SW 1271 (cell line): ENCODE measurements at places on chromosomes 2 and 18.

GRCh38 chr2:241576293-241576654 lies 17.7 kb downstream of the BOK start:
- DNase-seq = no peak

GRCh38 chr2:198136142-198136541 lies 331.7 kb downstream of the PLCL1 start:
- no peak for DNase-seq

GRCh38 chr2:27720004-27720551 lies 51.4 kb upstream of the MRPL33 start:
- DNase-seq = peak; percentile 75

- no peak for DNase-seq
Observed at GRCh38 chr2:33094303-33094702, 147.6 kb downstream of the LTBP1 start.

GRCh38 chr2:70790136-70790828 lies at the start of gene FIGLA:
Gene FIGLA (minus strand): TSS chr2:70790643. CDS start chr2:70790638, 5 bp downstream.
- no peak for DNase-seq

- no peak for DNase-seq
Observed at GRCh38 chr2:10009271-10009810, 34.0 kb upstream of the KLF11 start.

DNA sequence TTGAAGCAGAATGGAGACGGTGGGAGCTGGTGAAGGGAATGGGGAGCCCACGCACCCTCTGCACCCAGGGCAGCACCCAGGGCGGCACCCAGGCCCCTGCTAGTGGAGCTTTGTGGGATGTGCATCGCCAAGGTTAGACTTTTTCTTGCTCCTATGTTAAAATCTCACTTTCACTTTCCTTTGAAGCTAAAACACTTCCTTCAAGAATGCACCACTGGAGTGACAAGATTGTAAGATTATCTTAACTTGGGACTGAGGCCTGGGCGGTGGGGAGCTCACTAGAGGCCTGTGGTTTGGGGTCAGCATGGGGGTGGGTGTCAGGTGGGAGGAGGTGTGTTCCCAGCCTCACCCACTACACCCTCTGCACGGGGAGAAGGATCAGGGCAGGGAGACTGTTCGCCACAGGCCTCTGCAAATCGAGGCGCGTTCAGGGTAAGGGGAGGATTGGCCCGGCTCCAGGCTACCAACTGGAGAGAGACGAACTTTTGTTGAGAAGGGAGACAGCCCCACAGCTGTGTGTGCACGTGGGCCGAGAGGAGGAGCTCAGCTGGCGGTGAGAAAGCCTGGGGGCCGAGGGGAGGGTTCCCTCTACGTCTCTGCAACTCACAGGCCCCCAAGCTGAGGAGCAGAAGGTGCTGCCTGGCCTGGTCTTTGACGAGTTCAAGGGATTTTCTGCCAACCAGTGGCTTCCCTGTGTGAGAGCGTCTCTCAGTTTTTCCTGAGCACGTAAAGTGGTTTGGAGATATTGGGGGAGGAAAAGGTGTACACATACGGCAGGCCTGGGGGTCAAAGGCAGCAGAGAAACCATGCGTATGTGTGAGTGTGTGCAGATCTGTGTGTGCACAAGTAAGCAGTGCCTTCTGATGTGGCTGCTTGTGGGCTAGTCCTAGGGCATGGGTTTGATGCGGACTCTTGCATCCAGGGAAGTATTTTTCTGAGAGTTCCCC lies 147.7 kb downstream of the KLHL29 start:
- no peak for DNase-seq

DNA sequence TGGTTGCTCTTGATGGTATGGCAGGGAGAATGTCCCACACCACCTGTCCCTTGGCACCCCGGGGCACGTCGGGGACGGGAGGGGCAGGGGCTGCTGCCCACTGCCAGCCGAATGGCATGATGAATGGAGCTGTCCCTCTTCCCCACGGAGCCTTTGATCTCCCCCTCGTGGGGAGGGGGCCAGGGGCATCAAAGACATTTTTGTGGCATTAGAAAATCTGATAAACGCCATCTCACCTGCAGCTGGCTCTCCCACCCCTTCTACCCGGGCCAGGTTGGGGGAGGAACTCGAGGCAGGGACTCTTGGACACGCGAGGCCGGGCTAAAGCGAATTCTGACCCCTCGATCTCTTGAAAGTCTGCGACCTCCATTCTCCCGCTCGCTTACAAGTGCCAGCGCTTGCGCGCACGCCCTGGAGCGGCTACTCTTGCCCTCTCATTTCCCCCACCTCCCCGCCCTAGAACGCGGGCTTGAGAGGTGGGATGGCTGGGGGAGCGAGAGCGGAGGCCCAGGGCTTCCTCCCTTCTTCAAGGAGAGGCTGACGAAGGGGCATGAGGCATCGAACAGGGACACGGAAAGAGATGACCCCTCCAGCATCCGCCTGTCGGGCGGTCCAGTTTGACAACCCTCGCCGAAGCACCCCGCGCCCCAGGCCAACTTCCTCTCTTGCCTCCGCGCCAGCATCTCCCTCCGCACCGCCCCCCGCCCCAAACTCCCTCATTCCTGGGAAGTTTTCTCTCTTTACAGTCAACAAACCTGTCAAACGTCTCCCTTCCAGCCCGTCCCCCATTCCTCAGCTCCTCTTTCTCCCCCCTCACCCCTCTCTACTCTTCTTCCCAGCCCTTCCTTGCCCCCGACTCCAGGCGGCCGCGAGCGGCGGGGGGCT lies 692 bp upstream of the WNT6 start:
- no peak for DNase-seq

- no peak for DNase-seq
Observed at GRCh38 chr18:3983351-3983969, 471.6 kb downstream of the DLGAP1 start.

GRCh38 chr2:1480671-1481076 lies 67.4 kb downstream of the TPO start:
- DNase-seq = no peak

- DNase-seq = no peak
Observed at GRCh38 chr18:57057890-57058289, 89.0 kb upstream of the BOD1L2 start.

DNA sequence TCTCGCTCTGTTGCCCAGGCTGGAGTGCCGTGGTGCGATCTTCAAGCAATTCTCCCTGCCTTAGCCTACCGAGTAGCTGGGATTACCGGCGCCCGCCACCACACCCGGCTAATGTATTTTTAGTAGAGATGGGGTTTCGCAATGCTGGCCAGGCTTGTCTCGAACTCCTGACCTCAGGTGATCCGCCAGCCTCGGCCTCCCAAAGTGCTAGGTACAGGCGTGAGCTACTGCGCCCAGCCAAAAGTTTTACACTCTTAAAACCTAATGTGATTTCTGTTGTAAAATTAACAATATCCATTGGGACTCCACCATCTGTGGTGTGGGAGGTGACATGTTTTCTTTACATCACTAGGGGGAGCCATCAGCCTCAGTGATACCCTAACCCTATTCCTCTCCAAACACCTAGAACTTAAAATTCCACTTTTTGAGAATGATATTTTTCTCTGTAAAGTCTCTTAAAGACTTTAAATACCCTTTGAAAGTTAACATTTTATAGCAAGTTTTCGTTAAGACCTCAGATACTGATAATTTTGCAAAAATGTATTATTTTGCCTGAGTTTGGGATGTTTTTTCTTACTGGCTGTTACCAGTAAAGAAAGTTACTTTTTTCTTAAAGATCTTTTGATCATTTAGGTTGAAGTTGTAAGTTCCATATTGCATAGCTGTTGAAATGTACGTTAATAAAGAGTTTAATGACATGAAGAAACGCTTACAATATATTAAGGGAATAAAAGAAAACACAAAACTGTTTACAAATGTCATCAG lies 11.6 kb upstream of the EIF2AK2 start:
- DNase-seq = no peak

- no peak for DNase-seq
Observed at GRCh38 chr2:31163011-31163539, 24.8 kb upstream of the GALNT14 start.

GRCh38 chr2:96737831-96738230 lies 2.0 kb downstream of the LMAN2L start:
- no peak for DNase-seq

DNA sequence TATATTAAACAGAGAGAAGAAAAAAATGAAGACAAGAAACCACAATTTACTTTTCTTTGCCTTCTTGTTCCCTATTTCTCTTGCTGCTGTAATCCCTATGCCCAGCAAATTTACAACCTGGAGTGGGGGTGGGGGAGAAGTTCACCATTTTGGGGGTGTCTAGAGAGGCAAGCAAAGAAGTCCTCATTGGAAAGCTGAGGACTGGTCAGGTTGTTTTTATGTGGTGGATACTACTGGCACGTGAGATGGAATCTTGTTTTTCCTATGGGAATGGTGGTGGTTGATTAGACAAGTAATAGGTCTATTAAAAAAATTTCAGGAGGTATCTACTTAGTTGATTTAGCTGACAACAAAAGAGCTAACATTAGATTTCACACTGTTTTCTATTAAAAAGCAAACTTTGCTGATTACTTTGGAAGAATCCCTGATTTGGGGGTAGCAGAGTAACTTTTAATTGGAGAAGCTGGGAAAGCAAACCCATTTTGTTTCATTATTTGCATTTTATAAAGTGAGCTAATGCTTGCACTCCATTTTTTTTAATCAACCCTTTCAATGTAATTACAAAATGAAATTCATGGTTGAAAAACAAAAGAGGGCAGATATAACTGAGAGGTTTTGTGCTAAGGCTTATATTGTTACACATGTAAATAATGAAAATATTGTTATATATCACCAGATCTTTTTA lies 6.0 kb downstream of the POU3F3 start:
- DNase-seq = no peak

DNA sequence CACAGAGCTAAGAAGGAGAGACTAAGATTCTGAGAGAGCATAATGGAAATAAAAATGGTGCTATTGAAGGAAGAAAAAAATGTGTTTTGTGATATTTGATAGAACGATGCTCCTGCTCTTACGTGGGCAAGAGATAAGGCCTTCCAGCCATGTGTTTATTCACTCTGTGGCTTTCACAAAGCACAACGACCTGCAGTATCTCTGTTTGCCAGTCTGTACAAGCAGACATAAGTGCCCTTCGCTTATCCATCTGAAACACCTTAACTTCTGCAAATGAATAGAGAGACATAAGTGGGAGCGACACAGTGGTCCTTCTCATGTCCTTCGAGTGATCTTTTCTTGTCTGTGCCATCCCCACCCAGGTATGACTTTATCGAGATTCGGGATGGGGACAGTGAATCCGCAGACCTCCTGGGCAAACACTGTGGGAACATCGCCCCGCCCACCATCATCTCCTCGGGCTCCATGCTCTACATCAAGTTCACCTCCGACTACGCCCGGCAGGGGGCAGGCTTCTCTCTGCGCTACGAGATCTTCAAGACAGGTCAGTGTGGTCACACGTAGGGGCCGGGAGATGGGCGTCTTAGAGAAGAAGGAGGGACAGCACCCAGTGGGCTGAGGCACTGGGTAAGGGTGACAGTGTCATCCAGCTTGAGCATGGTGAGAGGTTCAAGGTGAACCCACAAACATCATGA lies 33.7 kb downstream of the NRP2 start:
- no peak for DNase-seq

DNA sequence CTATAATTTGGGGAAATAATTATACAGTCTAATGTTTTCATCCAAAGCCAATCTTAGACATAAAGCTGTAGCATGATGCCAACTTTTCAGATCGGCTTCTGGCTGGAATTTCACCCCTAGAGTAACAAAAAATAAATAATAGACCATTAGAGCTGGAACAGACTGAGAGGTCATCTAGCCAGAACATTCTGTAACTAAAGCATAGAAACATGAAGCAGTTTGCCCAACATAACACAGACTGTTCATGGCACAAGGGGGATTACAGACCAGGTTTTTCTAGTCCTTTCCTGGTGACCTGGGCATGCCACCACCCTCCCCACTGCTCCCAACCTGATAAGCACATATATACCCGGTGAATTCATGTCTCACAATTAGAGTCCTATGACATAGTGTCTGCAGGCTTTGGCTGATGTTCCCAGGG lies 116.4 kb upstream of the PPP1CB start:
- no peak for DNase-seq

DNA sequence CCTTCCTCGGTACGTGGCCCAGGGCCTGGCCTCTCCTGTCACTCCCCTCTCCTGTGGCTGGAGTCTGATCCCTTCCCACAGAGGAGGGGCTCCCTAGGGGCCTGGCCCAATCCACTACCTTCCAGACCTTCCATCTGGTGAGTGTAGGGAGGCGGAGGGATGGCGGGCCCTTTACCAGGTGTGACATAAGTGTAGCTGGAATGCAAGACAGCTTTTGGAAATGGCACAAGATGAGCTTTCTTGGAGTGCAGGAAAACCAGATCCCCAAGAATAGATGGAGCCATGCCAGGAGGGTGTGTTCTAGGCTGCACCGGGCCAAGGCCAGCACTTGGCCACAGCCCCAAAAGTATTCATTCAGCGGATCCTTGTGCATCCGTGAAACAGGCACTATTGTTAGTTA lies 30.1 kb downstream of the IGFBP5 start:
- no peak for DNase-seq

- no peak for DNase-seq
Observed at GRCh38 chr2:60496475-60496874, 57.0 kb downstream of the BCL11A start.
